Activated naive CD4-positive, alpha-beta T cell treated with anti-CD3 and anti-CD28 coated beads for 36 hours (primary cell): ENCODE measurements at places on chromosomes 12 and 14.

DNA sequence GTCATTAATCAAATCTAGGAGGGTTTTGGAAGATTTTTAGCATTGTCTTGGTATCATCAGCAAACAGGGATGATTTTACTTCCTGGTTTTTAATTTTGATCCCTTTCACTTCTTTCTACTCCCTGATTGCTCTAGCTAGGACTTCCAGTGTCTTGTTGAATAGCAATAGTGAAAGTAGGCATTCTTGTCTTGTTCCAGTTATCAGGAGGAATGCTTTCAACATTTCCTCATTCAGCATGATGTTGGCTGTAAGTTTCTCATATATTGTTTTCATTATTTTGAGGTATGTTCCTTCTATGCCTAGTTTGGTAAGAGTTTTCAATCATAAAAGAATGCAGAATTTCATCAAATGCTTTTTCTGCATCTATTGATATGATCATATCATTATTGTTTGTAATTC lies 244.2 kb upstream of the CLEC14A start:
- no peak for DNase-seq

DNA sequence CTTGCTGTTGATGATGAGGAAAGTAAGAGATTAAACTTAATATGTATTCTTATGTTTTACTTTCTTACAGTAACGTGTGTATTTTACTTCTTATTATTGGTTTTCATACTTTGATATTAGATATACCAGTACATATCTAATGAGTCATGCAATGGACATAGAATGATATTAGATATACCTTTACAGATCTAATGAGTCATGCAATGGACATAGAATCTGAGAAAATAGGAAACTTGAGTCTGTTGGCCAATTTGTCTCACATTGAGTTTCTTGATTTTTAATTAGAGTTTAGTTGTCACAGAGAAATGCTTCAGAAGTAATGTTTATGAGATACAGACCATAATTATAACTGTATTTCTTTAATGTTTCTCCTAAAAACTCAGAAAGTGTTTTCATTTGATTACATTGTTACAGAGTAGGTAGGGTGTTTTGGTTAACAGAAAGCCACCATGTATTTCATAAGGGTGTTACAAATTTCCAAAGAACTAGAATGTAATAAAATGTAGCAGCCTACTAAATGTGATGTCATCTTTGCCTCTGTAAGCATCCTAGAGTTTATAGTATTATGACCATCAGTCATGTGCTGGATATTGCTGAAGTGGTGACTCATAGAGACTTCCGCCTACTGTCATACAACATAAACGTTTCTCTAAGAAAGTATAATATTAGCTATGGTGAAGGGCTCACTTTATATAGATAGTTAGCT lies 3.0 kb downstream of the GAS2L3 start:
- no peak for DNase-seq

DNA sequence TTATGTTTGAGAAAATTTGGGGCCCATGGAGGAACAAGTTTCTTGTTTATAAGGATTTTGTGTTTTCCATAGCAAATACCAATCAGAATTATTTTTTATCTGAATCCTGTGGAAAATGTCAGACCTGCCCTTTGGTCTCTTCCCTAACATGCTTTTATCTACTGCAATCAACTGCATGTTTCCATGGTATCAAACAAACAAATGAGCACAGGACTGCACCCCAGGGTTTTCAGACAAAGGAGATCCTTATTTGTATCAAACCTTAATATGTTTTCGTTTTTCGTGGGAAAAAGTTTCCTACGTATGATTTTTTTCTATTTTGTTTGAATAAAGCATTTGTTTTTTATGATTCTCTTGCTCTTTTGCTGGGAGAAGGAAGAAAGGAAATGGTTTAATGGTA lies 91.1 kb downstream of the GPR135 start:
- no peak for DNase-seq

DNA sequence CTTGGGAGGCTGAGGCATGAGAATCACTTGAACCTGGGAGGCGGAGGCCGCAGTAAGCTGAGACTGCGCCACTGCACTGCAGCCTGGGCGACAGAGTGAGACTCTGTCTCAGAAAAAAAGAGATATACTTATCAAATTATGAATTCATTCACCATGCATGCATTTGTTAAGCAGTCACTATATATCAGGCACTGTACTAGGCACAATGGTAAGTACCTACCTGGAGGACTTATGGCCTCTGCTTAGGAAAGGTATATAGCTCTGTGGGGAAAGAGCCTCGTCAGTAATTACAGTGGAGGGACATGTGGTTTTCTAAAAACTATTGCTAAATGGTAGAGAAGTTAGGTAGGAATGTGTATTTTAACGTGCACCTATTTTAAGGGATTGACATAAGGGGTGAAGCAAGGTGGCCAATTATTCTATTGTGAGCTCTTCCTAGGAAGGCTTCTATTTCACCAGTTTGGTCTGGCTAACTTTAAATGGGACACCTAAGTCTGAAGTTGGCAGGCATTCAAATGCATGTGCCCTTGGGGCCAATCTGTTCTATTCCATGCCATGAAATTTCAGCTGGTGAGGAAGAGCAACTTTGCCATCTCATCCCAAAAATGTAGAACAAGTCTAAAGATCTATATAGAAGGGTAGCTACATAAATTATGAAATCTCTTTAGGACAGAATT lies 15.0 kb downstream of the TCP11L2 start:
- DNase-seq, result no peak

GRCh38 chr14:84749191-84749955 lies 780.6 kb upstream of the FLRT2 start:
- no peak for DNase-seq

GRCh38 chr14:63432228-63432627 lies 110.9 kb downstream of the PPP2R5E start:
- DNase-seq, result no peak

GRCh38 chr12:57171668-57172067 lies 24.2 kb upstream of the LRP1-AS start:
- DNase-seq, result no peak

GRCh38 chr12:108000111-108000510 lies 129.0 kb upstream of the WSCD2 start:
- no peak for DNase-seq

DNA sequence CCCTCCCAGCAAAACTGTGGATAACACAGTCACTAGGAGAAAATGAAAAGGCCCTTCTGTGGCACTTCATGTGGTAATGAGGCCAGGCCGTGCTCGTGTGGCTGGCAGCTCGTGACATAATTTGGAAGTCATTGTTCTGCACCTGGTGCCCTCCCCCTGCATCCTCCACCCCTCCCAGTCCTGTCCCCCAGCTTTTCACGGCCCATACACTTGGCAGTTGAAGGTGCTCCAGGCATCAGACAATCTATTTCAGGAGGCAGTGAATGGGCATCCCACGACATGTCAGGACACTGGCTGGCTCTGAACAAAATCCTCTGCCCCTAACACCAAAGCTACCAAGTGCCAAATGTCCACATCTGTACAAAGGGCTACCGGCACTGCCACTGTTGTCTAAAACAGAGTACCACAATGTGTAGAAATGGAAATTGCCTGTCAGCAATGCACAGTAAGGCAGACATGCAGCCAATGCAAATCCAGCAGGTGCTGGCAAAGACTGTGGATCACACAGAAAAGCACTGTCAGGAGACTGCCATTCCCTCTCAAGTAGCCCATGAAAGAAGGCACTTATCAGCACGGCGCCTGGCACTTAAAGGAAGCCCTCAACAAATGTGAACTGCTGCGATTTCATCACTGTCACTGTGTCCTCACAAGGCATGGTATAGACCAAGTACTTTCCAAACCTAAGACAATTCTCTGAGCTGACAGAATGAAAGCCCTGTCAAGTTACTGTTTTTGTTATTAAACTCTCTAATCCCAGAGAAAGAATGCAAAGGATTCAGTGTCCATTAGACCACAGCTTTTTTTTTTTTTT lies 39.1 kb downstream of the CORO1C start:
- no peak for DNase-seq

DNA sequence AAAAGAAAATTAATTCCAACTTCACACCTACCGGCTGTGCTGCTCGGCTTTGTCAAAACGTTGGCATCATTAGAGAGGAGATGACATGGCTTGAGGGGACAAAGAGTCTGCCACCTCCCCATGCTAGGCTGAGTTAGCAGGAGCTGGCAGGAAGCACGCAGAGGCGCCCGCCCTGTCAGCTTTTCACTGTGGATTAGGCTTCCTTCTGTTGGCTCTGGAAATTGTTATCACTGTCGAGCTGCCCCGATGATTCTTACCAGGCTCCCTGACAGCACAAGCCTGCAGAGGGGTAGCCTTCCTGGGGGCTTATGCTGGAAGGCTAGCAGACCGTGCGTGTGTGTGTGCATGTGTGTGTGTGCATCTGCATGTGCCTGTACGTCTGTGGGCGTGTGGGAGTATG lies 490.9 kb upstream of the TBX3 start:
- DNase-seq, result no peak

DNA sequence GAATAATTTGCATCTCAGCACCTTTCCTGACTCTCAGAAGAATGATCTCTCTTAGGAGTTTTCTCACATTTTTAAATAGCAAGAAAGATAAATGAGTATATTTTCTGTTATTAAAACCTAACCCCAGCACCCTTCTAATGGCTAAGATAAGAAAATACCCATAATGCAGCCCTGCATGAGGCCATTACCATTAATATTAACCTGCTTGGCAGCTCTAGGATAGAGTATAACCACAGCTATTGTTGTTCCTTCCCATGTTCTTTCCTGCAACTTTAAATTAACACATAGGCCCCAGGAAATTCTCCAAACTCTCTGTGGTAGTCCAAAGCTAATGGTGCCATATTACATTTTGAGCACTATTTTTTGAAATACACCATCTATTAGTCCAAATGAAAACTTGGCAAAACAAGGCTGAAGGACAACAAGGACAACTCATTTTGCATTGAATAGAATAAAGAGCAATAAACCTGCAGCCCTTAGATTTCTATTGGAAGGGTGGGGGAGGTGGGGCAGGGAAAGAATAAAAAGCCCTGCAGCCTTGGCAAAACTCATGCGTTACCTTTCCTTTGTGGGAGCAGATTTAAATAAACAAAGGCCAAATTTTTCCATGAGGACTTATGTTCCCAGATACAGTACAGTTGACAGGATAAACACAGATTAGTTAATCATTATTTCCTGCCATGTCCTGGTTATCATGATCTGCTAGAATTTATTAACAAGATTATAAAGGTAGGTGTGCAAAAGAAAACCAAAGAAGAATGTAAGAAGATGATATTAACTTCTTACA lies 46.9 kb downstream of the BTG1 start:
- no peak for DNase-seq

DNA sequence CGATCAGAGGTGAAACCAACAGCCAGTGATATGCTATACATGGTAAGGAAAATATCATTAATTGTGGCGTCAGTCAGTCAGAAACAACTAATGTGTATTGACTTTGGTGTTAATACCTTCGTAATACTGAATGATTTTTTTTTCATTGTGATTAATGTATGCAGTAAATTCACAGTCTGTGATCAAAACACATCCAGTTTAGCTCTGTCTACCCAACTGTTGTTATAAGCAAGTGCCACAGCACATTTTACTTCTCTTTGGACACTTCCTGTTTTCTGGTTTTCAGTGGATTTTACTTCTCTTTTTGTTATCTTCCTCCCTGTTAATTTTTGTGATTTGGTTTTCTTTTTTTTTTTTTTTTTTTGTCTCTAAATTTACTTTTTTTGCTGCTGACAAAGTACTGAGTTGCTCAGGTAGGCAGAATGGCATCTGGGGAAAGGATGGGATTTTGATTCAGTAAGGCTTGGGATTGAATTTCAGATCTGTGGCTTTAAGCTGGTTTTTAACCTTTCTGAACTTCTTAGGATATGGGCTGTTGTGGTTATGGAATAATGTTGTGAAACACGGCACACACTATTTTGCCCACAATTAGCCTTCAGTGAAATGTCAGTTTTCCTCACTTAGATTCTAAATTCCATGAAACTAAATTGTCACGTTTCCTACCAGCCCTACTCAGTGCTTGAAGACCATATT lies 604 bp downstream of the GLIPR1 start:
- DNase-seq, result no peak

GRCh38 chr12:69685810-69686209 lies 13.3 kb downstream of the BEST3 start:
- peak; percentile 7 for DNase-seq

DNA sequence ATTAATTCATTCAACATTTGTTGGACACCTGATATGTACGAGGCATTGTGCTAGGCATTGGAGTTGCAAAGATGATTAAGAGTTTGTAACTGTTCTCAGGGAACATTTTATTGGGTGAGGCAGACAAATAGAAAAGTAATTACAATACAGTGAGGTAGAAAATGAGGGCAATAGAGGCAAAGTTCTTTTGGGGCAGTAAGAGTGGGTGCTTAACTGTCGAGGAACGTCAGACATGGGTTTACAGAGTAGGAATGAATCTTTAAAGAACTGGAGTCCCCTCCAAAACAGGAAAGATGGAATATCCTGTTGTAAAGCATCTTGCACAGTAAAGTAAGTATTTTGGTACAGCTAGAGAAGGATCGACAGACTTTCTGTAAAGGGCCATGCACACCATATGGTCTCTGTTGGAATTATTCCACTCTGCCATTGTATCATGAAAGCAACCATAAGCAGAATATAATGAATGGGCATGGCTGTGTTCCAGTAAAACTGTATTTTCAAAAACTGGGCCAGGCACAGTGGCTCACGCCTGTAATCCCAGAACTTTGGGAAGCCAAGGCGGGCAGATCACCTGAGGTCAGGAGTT lies 9.1 kb downstream of the CREBL2 start:
- DNase-seq, result no peak

DNA sequence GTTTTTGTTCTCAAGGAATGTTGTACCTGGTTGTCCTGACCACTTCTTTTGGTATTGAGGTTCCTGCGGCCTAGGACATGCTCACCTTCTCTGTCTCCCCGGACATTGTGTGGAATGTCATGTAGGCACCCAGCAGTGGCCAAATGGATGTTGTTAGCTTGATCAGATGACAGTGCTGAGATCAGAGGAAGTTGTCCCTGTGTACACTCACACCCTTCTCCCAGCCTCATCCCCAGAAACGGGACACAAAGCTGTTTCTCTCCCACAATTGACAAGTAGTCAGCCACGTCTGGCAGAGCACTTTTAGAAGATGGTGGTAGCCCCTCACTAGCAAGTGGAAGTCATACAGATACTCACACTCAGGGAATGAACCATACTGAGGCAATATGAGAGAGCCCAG lies 3.0 kb downstream of the PLEKHH1 start:
- DNase-seq, result no peak

GRCh38 chr14:64758691-64759554 lies 54.7 kb downstream of the PLEKHG3 start:
- no peak for DNase-seq

DNA sequence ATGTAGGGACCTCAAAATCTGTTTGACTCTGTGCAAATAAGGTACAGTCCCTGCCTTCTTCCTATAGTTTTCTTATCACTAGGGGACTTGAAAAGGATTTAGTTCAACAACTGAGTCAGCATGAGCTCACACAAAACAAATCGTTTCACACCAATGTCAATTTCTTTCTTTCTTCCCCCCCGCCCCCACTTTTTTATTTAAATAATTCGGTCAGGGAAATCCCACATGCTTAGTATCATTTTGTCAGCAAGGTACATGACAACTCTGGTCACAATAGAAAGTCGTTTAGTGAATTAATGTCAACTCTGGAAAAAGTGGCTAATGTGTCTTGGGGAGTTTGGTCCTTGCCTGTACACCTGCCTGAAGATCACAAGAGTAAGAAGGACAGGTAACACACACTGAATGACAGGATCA lies 232.2 kb upstream of the PLEKHG7 start:
- peak; percentile 78 for DNase-seq

GRCh38 chr12:104505095-104505818 lies 48.5 kb downstream of the CHST11 start:
- DNase-seq, result no peak
